Activated naive CD8-positive, alpha-beta T cell treated with anti-CD3 and anti-CD28 coated beads, Interleukin-2, amount 10 ng/mL, durations not matched to agents 7 days and 5 days (primary cell): ENCODE measurements at places on chromosomes 3 and 15. TPM values are rescaled to one million over a fixed set of nuclear protein-coding genes. Genes with fewer than 3 reads are reported as not detected.

Gene LNP1
- 1.1 TPM for total RNA-seq

Gene GOLGA6L7
- total RNA-seq: not detected

Gene SCG5
- 2.7 TPM for total RNA-seq

Gene ELL3
- 4.9 TPM for total RNA-seq

Gene RSL24D1
- 96.0 TPM for total RNA-seq

Gene ARPP19
- total RNA-seq: 155 TPM

Gene CFAP91
- total RNA-seq: 0.94 TPM

Gene INSYN1
- not detected for total RNA-seq

Gene ARL6IP5
- total RNA-seq: 150 TPM

Gene MCF2L2
- 8.2 TPM for total RNA-seq

Gene CDC25A
- total RNA-seq: 14.7 TPM

Gene UBXN7
- total RNA-seq: 62.6 TPM

Gene PAQR5
- total RNA-seq: not detected

Gene GRAMD1C
- total RNA-seq: 2.2 TPM

Gene BBX
- 53.5 TPM for total RNA-seq

Gene NR2E3
- not detected for total RNA-seq

Gene GASK1A
- total RNA-seq: not detected

Gene TGM4
- total RNA-seq: not detected

Gene UROC1
- not detected for total RNA-seq

Gene COL6A5
- total RNA-seq: not detected

Gene USP8
- 58.0 TPM for total RNA-seq

Gene ADAMTS9
- total RNA-seq: not detected

Gene CFAP92
- total RNA-seq: not detected

Gene PODXL2
- total RNA-seq: 2.2 TPM

Gene GP5
- 2.3 TPM for total RNA-seq

Gene TNFAIP8L3
- 0.20 TPM for total RNA-seq

Gene FBLN2
- 2.7 TPM for total RNA-seq

Gene AHSG
- total RNA-seq: not detected

Gene TM6SF1
- 14.3 TPM for total RNA-seq

Gene TNIK
- 52.7 TPM for total RNA-seq

Gene LSAMP
- total RNA-seq: not detected

Gene GOLGA8G
- not detected for total RNA-seq

Gene CHST2
- total RNA-seq: 3.0 TPM

Gene HYAL3
- 7.0 TPM for total RNA-seq

Gene CYP1A2
- not detected for total RNA-seq

Gene COL6A6
- not detected for total RNA-seq

Gene SLC22A13
- total RNA-seq: 0.61 TPM

Gene C3orf38
- total RNA-seq: 35.2 TPM

Gene CHRNA7
- total RNA-seq: 0.43 TPM

Gene MNS1
- 0.85 TPM for total RNA-seq

Gene GOLGA6A
- total RNA-seq: 0.40 TPM

Gene IMPG2
- 0.62 TPM for total RNA-seq

Gene CIB2
- 0.88 TPM for total RNA-seq

Gene SLCO2A1
- not detected for total RNA-seq

Gene CLRN1
- total RNA-seq: not detected

Gene B3GNT5
- total RNA-seq: 0.61 TPM
